ENCODE measurements at places on chromosomes 1 and 21.

DNA sequence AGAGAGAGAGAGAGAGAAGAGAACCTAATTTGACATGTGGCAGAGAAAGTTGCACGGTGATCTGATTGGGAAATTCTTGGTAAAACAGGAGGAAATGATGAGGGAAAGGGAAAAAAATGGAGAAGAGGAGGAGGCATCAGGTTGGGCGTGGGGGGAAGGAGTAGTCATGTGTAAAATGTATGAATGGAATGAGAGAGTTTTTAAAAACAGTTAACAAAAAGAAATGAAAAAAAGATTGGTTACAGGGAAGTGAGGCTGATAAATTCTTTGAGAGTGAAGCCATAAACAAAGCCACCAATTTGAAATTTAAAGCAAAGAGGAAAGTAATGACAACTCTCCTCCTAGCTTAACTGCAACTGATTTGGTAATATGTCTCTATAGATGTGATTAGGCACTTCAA lies 409.2 kb downstream of the USH2A start:
- no peak for DNase-seq

- peak; percentile 19 for DNase-seq
Measured at GRCh38 chr1:96416701-96417444, 304.7 kb upstream of the PTBP2 start.

GRCh38 chr21:39022035-39022434 lies 161.2 kb downstream of the PSMG1 start:
- DNase-seq, result no peak

DNA sequence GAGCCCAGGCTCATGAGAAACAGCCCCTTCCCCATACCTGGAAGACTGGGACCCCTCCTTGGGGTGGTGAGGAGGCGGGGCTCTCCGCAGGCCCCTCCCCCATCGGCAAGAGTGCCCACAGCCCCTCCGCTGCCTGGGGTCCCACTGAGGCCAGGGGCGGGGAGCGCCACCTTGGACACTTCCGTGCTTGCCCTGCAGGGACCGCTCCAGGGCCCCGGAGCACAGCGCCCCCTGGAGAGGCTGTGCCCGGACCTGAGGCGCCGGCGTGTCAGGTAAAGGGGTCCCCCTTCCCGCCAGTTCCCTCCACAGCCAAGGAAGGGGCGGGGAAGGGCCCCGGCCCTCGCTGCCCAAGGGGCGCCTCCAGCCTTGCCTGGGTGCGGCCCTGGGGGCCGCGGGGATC lies 21.5 kb downstream of the INAVA start:
- no peak for DNase-seq

DNA sequence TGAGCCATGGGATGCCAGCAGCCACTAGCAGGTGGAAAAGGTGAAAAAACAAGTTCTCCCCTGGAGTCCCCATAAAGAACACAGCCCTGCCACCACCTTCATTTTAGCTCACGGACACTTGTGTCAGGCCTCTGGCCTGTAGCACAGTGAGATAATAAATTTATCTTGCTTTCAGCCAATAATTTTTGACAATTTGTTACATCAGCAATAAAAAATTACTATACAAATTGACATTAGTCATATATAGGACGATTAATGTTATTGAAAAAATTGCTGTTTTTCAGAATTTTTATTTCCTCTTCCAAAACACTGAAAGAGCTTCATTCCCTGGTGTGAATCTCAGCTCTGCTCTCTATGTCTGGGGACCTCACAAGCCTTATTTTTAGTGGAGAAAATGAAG lies 152.9 kb upstream of the ETV3 start:
- no peak for DNase-seq

- DNase-seq, result no peak
Measured at GRCh38 chr1:97758541-97759057, 162.2 kb downstream of the DPYD start.

DNA sequence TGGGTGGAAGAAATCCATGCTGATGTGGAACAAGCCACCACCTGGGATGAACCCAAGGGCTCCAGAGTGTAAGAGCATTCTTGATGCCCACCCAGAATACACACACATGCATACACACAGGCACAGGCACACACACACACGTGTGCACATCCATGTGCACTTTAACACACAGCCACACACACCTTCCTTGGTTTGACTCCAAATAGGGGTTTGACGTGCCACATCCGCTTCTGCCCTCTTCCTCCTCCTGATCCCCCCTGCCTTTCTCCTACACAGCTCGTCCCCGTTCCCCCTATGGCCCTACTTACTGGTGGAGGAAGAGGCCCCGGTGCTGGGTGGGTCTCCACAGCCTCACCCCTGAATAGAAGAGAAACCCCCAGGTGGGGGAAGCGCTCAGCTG lies 16.0 kb downstream of the SPATA21 start:
- no peak for DNase-seq

DNA sequence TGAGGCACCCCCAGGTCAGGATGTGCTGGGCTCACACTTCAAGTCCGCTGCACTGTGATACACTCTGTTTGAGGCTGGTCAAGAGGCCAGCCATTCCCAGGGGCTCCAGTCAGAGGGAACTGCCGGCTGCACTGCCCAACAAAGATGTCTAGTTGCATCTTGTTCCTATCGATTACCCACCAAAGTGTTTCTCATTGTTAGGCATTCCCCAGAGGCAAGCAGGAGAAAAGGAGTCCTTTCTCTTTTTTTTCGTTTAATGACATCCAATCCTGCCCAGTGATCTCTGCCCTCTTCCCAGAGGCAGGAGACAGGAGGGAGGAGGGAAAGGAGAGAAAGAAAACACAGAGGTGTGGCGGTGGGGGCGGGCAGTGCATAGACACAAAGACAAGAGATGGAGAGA lies 150.4 kb downstream of the OMA1 start:
- no peak for DNase-seq

GRCh38 chr1:70528590-70529333 lies 117.7 kb downstream of the CTH start:
- DNase-seq, result peak; percentile 25

DNA sequence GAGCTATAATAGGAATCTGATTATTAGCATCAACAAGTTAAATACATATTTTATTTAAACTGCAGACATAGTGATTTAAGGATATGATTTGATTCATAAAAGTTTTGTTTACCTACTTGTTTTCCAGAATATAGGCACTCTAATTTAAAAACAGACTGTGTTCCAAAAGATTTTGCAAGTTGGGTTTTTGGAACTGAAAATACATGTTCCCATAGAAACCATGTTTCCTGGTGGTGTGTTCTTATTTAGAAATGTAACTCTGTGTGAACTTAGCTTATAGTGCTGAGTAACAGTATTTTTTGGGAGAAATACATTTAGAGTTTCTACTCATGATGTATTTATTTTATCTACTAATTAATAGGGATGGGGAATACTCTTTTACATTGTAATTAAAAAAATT lies 21.8 kb downstream of the USP25 start:
- DNase-seq, result no peak

DNA sequence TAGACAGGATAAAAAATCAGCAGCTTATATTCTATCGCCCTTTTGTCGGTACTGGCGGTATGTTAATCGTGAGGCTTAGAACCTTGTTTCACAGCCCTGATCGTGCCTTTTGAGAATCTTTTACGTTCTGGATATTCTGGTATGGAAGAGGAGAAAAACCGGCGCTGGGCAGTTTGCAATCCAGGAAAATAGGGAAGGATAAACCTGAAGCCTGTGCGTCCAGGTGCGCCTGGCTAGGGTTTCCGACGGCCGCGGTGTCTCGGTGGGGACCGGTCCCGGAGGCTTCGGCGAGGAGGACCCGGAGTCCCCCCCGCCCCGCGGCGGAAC lies 258 bp upstream of the SYPL2 start:
- no peak for DNase-seq

DNA sequence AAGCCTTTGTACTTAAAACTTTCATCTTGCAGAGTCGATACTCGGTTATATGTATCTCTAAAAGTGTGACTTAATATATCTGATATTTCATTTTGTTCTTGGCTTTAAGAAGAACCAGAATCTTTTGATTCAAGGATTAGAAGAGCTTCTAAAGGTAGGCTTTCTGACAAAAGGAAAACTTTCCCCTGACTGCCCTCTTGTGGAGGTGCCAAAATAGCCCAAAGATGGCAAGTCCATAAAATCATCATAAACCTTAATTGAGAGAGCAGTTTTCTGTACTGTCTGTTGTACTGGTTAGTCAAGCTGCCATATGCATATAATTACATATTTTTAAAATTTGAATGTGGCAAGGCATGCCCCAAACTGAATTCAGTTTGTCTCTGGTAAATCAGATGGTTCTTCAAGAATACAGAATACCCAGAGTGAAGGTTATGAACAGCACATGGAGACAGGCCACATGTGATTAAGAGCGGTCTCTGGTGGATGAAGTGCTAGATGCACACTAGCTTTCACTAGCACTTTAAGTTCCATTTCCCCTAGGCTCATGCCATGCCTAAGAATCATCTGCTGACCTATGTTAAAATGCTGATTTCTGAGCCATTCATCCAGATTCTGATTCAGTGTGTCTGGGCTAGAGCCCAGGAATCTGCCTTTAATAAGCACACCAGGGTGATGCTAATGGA lies 27.7 kb upstream of the ELAVL4 start:
- peak; percentile 3 for DNase-seq

- DNase-seq, result peak; percentile 64
Measured at GRCh38 chr1:3910857-3911845, 11.1 kb upstream of the C1orf174 start.

DNA sequence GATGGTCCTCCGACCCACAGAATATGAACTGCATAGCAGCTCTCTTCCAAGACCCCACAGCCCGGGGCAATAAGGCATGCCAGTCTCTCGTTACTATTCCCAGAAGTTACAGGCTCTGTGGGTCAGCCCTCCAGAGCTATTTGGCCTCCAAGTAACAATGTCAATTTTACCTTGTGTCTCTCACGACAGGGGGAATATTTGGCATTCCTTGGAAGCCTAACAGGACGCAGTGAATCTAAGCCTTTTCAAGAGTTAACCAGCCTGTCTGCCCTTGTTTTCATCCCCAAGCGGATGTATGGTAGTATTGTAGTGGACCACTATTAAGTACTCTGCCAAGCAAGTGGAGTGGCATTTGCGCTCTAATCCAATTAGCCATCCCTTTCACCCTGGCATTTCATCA lies 24.4 kb upstream of the GNG4 start:
- no peak for DNase-seq

GRCh38 chr1:1197551-1198422 lies 8.6 kb downstream of the TNFRSF18 start:
- DNase-seq, result no peak

- DNase-seq, result no peak
Measured at GRCh38 chr1:42960122-42960390, 1.4 kb upstream of the SLC2A1 start.

DNA sequence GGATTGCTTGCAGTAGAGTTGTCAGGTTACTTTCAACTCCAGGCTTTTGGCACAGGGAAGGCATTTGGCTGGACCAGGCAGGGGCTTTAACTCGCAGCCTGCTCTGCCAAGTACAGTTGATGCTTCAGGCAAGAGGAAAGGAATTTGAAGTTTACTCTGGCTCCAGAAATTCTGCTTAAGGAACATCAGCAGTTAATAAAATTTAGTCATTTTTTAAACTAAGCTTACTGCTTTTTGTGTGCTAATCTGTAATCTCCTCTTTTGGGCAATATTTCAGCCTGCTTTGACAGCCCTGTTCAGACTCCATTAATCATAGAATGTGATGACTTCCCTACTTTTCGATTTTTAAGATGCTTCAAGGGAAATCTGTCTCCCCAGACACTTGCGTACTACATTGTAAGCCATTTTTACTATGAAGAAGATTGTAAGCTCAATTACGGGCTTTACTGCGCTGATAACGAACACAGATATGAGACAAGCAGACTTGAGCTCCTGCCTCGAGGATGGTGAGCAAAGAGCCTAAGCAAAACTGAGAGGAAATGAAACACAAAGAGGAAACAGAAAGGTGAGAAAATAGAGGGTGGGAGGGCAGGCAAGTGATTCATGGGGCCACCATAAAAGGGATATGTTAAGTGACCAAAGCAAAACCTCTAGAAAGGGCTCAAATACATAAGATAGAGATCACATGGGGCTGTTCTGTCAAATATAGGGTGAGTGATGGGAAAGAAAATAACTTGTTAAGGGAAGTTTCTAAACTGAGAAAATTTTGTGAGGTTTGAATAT lies 76.6 kb upstream of the VAV3 start:
- DNase-seq, result no peak

DNA sequence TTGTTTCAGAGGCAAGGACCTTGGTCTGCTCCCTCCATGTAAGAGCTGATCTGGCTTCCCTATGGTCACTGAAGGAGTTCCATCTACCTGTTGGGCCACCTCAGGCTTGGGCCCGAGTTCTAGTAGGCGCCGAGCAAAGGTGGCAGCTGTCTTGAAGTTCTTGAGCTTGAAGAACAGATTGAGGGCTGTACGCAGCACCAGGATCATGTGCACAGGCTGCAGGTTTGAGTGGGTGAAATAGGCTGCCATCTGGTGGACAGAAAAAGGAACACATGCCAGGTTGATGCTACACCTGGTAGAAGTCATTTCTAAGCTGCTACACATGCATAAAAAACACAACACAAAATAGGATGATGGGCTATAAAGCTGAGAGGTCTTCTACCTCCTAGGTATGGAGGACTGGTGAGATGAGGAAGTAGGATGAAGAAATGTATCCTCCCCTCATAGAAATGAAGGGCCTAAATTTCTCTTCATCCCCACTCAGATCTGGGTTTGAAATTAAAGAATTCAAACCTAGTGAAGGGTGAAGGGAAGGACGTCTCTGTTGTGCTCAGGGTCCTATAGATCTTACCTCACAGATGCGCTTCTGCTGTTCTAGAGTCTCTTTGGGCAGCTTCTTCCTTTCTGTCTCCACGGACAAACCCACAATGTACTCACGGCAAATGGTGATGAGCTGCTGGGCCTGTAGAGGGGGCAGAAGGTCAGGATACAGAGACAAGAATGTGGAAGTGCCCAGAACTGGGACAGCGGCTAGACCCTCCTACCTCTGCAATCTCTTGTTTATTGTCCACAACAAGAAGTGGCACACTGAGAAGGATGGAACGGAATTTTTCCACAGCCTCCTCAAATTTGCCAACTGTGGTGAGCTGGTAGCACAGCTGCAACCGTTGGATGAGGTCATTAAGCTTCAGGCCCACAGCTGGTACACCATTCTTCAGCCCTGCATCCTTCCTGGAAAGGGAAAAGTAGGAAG lies 6.6 kb upstream of the PEX19 start:
- peak; percentile 63 for DNase-seq

- no peak for DNase-seq
Measured at GRCh38 chr1:53459321-53460175, at the start of gene DMRTB1. Gene DMRTB1, plus strand, starts transcription at chr1:53459399. Its CDS starts 55 bp downstream, at chr1:53459454.

GRCh38 chr1:200896531-200897196 lies 2.0 kb downstream of the INAVA start:
- peak; percentile 94 for DNase-seq

DNA sequence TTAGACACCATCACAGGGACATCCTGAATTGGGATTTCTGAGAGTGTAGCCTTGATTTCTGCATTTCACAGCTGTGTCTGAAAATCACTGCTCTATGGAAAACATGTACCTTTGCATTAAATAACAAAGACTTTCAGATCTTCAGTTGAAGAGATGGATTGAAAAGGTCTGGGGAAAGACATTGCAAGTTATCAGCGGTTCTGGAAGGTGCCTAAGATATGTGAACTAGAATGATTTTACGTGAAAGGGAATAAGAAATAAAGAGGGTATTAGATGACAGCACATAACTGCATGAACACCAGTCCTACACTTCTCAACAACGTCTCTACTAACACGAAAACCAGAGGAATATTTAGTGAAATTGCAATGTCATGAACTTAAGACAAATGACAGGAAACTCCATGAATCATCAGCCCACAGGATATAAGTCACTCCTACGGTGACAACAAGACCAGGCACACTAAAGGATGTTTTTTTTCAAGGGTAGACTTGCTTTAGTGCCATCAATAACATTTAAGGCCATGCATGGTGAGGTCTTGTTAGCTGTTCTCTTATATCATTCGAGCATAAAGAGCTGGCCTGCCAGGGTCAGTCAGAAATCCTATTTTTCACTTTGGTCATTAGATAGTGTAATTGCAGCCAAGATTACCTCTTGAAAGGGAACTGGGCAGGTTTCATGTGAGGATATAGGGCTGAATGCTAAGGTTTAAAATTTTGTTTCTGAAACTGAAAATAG lies 283.1 kb downstream of the GRIK1 start:
- peak; percentile 53 for DNase-seq

All from ACHN (cell line).